Activated T-helper 17 cell treated with anti-CD3 and anti-CD28 coated beads, Interleukin-2, amount 50 U/mL, for 72 hours (primary cell): ENCODE measurements at places on chromosomes 7 and 10. TPM values are rescaled to one million over a fixed set of nuclear protein-coding genes. Genes with fewer than 3 reads are reported as not detected.

- ATAC-seq, result peak; percentile 82
Measured at GRCh38 chr10:73772281-73773151, 9.3 kb upstream of the CHCHD1 start.

DNA sequence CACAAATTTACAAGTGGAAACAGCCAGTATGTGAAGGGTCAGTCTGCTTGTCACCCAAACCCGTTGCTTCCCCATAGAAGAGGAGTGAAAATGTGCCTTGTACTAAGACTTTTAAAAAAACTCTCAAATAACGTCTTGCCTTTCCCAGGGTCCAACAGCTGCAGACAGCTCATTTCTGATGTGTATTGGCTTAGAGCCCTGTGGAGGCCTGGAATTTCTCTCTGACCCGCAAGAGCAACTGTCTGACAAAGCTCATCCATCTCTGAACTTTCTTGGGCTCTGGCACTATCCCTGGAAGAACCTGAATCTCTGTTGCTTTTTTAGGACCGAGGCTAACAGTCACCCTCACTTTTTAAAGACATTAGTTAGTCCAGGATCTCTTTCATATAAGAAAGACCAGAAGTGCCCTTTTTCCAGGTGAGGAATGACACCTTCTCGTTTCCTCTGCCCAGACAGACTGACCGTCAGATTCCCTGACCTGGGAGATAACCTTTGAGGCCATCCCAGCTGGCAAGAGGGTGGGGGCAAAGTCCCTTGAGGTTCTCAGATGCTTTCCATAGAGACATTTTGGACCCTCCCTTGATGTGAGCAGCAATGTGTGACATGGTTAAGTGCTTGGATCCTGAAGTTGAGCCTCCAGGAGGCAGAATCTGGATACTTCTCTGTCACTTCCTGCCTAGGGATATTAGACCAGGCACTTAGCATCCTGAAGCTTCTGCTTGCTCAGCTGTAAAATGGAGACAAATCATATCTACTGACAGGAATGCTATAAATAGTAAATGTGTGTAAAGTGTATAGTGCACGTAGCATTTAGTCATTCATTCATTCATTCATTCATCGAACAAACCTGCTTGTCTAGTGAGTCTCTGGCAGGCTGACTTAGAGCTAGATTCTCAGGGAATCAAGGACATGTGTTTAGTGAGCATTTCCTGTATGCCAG, 4.5 kb upstream of the NODAL start:
- no peak for ATAC-seq

DNA sequence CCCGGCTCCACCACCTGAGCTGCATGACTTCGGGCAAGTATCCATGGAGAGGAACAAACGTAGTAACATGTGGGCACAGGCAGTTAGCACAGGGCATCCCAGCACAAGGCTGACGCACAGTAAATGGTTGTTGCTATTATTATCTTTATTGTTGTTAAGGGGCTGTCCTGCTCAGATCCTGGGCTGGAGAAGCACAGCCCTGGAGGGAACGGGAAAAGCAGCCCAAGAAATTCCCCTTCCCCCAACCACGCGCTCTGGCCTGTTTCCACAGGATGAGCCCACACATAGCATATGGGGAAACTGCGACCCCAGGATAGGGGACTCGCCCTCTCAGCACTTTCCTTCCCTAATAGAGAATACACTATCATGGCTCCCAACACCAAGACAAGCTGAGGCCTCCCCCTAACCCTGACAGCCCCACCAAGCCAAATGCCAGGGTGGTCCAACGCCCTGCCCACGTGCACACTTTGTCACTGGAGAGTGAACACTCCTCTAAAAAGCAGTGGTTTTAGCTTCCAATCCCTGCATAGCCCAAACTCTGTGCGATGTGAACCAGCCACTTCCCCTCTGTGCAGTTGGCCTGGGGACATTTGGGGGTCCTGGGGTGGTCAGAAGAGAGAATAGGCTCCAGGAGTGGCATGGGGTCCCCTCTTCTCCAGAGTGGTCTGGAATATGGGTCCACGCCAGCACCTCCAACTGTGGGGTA, 11.0 kb downstream of the PSD start:
- no peak for ATAC-seq

DNA sequence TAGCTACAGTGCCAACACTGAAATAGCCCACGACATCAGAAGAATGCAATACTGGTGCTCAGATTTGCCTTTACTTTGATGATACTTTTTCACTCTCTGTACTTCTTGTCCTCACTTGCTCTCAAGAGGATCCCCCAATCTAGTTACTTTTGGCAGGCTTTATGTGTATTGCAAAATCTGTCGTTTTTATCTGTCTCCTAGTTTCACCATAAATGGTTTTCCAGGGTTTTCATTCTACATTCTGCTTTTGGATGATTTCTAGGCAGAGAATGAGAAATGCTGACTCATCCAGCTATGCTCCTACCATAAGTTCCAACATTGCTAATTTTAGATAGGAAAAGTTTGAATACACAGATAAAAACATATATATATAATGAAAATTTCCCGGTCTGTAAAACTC, 659.5 kb upstream of the NRG3 start:
- no peak for ATAC-seq

- no peak for ATAC-seq
Measured at GRCh38 chr7:116305485-116306408, 95.4 kb downstream of the TES start.

DNA sequence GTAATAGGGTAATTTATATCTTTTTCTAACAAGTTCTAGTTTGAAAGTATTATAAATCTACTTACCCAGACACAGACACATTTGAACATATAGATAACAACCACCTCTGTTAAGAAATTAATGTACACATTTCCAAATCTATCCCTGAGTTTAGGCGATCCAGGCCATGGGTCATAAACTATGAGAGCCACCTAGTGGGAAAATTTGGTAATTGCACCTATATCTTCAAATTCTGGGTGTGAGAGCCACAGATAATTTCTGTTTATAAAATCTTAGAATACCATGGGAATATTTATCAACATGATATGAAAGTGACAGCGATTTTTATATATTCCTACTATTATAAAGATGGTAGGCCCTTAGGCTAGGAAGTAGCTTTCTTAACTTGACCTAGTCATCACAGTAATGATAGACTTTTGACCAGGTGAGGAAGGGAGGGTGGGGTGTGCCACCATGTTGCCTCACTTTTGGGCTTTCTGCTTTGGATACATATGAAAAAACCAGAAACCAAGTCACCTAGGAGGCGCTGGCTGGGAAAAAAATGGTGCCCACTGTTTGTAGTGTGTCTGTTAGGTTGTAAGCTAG, 8.0 kb upstream of the EPHA1 start:
- ATAC-seq, result no peak

GRCh38 chr7:2939193-2939885, 95.2 kb upstream of the GNA12 start:
- no peak for ATAC-seq

DNA sequence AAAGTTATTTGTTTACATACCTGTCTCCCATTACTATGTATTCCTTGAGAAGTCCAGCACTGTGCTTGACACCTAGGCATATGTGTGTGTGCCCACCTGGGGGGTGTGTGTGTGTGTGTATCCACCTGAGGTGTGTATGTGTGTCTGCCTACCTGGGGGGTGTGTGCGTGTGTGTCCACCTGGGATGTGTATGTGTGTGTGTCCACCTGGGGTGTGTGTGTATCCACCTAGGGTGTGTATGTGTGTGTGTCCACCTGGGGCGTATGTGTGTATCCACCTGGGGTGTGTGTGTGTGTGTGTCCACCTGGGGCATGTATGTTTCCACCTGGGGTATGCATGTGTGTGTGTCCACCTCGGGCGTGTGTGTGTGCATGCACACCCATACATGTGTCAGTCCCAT, 603.5 kb downstream of the PHTF2 start:
- no peak for ATAC-seq

DNA sequence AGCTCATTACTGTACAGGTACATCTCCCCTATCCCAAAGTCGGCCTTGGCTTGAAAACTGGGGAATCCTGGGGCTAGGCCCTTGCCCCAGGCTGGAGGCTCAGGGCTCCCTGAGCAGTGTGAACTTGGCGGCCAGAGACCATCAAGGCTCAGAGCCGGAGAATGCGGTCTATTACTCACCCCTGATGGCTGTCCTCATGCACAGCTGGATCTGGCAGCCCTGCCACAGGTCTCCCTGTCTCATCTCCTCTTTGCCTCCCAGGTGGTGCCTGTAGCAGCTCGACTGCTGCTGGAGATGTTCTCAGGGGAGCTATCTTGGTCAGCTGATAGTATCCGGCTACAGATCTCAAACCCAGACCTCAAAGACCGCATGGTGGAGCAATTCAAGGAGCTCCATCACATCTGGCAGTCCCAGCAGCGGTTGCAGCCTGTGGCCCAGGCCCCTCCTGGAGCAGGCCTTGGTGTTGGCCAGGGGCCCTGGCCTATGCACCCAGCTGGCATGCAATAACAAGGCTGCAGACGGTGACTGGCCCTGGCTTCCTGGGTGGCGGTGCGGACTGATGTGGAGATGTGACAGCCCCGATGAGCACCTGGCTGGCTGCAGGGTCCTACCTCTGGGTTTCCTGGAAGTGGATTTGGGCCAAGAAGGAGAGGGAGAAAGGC, 10.7 kb downstream of the IRF5 start:
- no peak for ATAC-seq

DNA sequence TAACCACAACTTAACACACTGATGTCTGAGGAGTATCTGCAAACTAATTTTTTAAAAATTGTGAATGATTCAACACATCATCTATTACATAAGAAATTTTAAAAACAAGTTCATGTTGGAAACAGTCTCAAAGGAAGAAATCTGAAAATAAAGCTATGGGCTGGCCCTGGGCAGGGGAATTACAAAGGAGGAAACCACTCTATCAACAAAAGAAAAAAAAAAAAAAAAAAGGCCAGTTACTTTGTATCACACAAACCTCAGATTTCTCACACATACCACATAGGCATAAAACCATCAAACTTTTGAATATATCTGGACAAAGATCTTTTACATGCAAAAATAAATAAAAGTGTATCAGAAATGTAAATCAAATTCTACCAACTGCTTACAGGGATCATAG, 20.8 kb downstream of the TIAL1 start:
- peak; percentile 59 for ATAC-seq

DNA sequence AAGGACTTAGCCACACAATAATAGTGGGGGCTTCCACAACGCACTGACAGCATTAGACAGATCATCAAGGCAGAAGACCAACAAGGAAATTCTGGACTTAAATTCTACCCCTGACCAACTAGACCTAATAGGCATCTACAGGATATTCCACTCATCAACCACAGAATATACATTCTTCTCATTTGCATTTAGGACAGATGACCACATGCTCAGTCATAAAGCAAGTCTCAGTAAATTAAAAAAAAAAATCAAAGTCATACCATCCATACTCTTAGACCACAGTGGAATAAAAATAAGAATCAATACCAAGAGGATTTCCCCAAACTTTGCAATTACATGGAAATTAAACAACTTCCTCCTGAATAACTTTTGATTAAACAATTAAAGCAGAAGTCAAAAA, 155.9 kb downstream of the CDK14 start:
- ATAC-seq, result no peak

GRCh38 chr10:123428391-123428790, 237.8 kb upstream of the GPR26 start:
- ATAC-seq, result no peak

DNA sequence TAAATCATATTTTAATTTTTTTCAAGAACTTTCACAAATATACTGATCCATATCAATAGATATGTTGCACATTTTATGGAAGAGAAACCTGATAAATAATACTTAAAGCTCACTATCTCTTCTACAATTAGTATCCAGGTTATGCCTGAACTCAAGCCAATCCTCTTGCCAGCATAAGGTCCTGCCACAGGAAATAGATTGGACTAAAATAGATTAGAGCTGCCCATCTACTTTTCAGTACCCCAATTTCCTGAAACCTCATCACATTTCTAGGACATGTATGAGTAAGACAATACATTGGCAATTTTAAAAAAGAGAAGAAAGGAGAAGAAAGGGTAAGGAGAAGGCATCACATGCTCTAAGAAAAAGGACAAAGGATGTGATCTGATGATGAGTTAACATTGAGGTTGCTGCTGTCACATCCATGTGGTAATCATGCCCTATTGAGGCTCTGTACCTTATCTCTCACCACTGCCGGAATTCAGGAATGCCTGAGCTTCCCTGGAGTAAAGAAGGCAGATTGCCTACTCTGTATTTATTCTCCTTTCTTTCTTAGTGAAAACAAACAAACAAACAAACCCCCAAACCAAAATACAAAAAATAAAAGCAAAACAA, 199.7 kb downstream of the ANK3 start:
- ATAC-seq, result no peak

- no peak for ATAC-seq
Measured at GRCh38 chr7:131626643-131627042, 70.2 kb upstream of the PODXL start.

DNA sequence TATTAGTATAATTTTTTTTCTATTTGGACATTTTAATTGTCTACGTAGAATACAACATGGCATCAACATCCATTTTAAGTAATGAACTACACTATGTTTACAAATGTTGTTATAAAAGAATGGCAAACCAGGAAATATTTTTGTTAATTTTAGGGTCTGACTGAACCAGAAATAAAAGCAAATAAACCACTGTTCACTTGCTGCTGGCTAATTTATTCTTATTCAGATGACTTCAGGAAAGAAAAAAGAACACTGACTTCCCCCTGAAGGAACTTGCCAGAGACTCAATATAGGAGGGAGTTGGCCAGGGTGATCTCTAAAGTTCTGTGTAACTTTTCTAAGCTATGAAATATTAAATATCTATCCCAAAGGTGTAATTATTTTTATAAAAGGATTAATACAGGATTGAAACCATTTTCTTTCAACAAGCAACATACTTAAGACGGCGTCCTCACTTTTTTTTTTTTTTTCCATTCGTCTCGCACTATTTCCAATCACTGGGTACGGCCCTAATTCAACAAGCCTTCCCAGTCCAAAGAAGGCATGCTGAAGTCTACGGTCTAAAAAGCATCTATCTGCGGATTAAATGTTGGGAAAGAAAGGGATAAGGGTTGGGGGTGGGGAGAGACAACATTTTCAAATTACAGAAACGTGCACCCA, 1.2 kb downstream of the USP6NL start:
- ATAC-seq, result no peak

DNA sequence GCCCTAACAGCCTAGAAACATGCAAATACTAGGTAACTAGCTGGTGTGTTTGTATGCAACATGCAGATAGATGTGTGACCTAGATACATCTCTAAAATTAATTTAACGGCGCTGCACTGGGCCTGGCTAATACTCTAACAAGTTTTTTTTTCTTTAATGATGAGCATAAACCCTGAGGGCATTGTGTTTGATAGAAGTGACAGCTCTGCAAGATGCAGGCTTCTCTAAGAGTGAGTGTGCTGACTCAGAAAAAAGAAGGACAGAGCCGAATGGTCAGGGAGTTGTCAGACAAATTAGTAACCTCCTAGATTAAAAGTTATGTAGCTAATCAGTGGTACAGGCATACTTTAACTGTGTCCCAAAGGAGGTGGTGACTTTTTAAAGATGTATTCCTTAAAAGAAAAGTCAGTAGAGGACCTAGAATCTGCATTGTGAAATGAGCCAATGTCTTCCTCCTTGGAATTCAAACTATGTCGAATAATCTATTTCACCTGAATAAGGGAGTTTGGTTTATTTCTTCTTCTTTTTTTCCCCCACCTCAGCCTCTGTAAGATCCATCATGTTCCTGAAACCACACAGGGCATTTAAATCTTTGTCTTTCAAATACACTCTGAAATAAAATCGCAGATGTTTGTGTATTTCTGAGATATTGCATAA, 315.1 kb downstream of the GFRA1 start:
- no peak for ATAC-seq

The EBLN1 gene
- total RNA-seq, result not detected

The PDE6C gene
- total RNA-seq, result not detected

The SPDYE2B gene
- total RNA-seq, result not detected

The SEC23IP gene
- total RNA-seq, result 53.9 TPM

The AGAP4 gene
- 16.1 TPM for total RNA-seq

The RNF133 gene
- not detected for total RNA-seq

The MYH16 gene
- not detected for total RNA-seq

The VENTX gene
- total RNA-seq, result not detected

The MAPK8 gene
- total RNA-seq, result 36.4 TPM
